Activated CD8-positive, alpha-beta T cell treated with anti-CD3 and anti-CD28 coated beads for 36 hours (primary cell): ENCODE measurements at places on chromosomes 6 and 20.

- DNase-seq, result no peak
Observed at GRCh38 chr20:16760431-16761304, 12.5 kb downstream of the OTOR start.

- no peak for DNase-seq
Observed at GRCh38 chr6:30175765-30176164, 12.4 kb downstream of the TRIM15 start.

DNA sequence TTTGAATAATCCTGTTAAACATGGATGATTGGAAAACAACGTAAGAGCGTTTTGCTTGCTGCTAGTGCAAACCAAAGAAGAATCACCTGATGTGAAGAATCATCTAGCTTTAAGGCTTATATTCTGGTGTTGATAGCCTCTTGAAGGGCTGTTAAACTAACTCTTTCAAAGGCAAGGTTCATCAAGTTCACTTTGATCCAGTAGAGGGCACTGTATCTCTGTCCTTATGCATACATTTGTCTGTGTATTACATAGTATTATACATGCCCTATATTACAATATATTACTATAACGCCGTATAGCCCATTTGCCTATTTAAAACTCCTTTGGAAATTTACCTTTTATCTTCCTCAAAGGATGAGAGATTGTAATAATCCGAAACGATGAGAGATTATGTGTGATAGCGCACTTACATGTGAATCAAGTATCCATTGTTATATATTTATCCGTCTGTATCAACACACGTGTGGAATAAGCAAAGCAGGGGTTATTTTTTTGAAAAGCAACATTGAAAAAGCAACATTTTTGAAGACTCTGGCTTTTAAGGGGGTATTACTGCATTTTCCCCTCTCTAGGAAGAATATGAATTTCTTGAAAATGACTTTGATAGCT lies 50.8 kb upstream of the NRN1 start:
- no peak for DNase-seq

DNA sequence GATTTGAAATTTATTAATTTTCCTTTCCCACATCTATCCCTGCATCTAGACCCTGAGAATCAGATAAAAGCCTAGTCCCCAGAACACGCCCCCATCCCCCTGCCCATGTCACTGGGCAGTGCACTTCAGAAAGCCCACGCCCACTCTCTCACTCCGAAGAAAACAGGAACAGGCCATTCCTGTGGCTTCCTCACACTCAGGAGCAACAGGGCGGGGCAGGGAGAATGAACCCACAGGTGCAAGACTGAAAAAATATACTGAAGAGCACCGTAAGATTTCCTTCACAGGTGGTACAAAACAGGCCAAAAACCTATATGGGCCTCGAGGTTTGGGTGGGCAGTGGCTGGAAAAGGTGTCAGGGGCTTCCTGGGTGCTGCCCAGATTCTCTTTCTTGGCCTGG lies 3.4 kb downstream of the OXT start:
- no peak for DNase-seq
